ENCODE measurements at places on chromosomes 5 and 9.

DNA sequence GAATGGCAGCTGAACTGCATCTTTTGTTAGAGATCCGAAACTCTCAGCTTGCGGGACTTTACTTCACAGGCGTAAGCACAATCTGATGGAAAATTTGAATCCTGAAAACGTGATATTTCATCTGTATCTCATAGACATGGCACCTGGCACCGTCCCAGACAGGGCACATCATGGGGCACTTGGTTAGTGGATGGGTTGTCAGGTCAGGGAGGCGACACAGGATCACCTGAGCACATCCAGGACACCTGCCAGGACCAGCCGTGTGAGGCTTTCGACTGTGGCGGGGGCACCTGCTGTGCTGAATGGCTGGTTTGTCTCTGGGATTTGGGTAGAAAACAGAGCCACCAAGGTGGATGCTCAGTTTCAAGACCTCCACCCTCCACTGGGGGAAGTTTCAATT is 11.3 kb upstream of the ZFP62 start:
- DNase-seq, result no peak

DNA sequence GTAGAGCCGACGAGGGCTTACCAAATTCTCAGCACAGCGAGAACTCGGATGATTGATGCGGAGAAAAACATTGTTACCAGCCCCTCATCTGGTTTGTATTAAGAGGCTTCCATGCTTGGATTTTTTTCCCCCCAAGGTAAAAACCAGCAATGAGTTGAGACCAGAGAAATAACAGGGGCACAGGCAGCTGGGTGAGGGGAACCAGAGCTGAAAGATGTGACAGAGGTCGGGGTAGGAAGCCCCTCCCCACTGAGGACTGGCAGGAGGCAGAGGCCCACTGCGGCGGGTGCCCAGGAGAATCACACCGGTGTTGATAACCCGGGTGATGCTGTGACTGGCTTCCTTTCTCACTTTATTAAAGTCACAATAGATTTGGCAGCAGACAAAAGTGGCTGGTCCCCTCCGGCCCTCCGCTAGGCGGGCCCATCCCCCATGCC is 116.5 kb upstream of the PHYKPL start:
- no peak for DNase-seq

DNA sequence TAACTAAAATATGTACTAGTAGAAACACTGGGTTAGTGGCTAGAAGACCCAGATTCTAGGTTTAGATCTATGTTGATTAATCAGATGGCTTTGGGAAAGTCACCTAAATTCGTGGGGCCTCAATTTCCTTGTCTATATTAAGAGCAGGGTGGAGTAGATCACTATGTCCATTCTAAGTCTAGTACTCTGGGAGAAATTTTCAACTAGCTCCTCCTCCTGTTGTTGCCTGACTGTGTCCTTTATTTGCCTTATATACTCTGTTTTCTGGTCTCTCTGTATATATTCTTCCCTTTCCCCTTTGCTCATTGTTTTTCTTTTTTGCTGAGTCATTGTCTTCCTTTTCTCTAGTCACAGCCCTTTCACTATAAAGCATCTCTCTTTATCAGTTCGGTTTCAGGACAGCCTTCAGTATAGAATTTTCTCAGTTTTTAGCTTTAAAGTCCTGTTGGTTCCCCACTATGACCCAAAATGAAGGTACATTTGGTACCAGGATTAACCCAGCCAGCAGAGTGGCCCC is 44.5 kb upstream of the CDH6 start:
- no peak for DNase-seq

DNA sequence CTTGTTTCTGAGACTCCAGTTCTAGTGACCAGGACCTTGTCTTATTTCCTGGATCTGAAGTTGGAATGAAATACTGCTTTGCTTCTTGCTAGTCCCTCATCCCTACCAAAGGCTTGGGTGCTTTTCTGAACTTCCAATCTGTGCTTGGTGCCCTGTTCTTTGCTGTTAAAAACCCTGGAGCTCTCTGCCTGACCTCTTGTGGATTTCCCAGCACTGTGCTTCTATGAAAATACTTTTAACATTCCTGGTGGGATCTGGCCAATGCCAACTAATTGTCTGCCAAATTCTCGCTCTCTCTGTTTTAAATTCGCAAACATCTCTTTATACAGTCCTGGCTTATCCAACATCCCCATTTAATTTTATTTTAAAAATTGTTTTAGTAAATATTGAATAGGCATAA is 26.7 kb upstream of the CSNK1G3 start:
- no peak for DNase-seq

DNA sequence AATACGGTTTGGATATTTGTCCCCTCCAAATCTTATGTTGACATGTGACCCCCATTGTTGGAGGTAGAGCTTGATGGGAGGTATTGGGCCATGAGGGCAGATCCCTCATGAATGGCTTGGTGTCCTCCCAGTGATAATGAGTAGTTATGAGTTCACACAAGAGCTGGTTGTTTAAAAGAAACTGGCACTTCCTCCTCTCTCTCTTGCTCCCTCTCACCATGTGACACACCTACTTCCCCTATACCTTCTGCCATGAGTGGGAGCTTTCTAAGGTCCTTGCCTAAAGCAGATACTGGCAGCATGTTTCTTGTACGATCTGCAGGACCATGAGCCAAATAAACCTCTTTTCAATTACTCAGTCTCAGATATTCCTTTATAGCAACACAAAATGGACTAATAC is 132.0 kb downstream of the PIK3R1 start:
- DNase-seq, result no peak

GRCh38 chr5:123809594-123810221 is 297.7 kb downstream of the CSNK1G3 start:
- DNase-seq, result no peak
